COR-L47 (cell line): ENCODE measurements at places on chromosomes 16 and 17.

DNA sequence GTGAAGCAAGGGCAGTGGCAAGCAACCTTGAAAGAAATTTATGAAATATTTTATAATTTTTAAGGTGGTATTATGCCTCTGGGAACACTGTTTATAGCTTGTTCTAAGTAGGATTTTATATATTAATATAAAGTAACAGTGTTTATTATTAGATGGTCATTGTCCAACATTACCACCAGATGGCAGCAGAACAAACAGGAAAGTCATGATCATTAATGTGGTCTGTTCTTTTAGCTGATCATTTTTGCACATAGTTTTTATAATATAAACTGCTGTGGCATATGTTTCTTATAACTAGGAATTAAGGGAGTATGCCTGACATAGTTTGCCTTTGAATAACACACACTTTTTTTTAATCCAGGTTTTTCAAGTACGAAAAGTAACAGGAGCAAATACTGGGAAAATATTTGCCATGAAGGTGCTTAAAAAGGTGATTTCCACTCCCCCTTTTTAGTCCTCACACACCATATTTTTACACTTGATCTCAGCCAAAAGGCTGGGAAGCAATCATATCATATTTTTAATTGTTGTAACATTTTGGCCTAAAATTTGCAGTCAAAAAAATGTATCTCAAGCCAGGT is 21.4 kb downstream of the RPS6KB1 start:
- peak; percentile 12 for DNase-seq

GRCh38 chr16:28001184-28001583 is 62.3 kb downstream of the GSG1L start:
- no peak for DNase-seq

GRCh38 chr17:47192554-47192953 is 3.5 kb upstream of the CDC27 start:
- DNase-seq = no peak

DNA sequence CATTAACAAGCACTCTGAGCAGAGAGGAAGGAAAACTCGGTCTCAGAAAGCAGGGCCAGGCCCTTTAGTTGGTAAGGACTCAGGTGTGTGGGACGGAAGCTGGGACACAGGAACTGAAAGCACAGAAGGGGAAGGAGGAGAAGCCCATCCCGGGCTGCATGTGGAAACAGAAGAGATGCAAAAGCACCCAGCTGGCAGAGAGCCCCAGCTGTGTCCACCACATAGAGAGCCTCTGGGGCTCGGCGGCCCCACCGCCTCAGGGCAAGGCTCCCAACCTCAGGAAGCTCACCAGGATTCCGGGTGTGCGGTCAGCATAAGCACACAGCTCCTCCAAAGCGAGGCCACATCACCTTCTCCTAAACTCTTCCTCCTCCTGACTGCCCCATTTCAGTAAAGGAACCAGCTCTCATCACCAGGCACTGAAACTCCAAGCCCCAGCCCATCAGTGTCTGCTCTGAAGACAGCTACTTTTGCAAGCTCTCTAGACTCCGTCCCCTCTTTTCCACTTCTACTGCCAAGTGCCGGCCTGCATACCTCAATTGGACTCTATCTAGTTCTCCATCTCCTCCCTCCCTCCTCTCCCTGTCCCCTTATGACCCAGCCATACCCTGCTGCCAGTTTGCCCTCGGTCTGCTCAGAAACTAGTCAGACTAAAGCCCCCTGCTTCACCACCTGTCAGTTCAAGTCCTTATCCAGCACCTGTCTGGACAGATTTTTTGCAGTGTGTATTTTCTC is 6.0 kb downstream of the ST3GAL2 start:
- DNase-seq = no peak

DNA sequence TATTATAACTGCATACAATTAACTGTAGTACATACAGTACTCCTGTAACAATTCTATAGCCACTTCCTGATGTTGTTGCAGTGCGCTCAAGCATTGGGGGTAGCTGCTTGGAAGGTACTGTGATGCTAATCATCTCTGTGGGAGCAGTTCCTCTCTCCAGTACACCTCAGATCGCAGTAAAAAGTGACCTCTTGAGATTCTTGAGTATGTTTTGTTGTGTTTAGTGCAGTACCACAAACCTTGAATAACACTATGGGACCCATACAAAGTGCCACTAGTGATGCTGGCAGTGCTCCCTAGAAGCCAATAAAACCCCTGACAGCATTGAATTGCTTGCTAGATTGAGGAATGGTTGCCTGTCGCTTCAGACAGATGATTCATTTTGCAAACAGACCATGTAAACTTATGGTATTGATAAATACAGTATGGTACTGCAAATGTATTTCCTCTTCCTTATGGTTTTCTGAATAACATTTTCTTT is 193.0 kb downstream of the SPECC1 start:
- no peak for DNase-seq

DNA sequence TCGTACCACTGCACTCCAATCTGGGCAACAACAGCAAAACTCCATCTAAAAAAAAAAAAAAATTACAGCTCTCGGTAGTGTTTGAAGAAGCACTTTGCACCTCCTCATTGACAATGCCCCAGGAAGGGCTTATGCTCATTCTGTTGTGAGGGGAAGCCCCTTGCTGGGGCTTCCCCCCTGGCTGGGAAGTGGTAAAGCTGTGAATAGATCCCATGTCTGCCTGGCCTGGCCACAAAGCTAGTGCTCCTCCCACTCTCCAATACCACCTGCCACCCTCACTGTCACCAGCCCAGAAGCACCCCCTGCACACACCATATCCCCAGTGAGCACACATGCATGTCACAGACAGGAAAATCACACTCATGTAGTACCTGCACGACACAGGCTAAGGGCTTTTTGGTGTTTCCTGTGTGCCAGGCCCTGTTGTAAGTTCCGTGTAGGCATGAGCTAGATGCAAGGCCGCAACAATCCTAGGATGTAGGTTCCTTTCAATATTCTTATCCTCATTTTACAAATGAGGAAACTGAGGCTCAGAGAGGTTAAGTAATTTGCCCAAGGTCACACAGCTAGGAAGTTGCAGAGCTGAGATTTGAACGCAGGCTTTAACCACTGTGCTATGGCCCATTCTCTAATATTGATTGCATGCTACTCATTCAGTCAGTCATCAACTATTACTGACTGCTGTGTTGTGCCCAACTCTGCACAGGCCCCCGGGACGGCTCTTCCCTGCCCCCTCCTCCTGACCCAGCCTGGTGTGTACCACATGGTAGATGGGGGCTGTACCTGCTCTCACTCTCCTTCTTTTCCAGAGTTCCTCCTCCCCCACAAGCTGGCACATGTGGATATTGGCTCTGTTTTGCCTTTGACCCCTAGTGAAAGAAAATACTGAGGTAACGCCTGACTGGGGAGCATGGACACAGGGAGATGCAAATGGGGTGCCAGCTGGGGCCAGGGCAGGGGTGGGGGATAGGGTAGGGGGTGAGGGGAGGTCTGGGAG is 11.9 kb upstream of the COL1A1 start:
- DNase-seq = no peak

DNA sequence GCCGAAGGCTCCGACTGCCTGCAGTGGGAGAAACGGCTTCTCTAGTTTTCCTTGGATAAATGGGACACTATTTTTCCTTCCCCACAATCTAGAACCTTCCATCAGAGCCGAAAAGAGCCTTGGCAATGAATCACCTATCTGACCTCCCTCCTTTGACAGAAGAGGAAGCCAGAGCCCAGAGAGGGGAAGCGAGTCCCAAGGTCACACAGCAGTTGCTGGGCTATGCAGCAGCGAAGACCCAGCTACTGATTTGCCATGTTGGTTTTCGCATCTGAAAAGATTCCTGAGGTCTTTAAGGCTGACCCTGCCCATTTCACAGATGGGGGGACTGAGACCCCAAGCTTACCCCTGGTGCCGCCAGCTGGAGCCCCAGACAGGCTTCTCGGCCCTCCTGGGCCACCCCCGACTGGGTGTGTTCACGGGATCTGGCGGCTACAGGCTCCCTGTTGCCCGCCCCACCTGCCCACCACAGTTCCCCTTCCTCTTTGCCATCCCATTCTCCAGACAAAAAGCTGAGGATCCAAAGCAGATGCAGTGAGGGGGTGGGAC is 45.9 kb downstream of the RAI1 start:
- no peak for DNase-seq

DNA sequence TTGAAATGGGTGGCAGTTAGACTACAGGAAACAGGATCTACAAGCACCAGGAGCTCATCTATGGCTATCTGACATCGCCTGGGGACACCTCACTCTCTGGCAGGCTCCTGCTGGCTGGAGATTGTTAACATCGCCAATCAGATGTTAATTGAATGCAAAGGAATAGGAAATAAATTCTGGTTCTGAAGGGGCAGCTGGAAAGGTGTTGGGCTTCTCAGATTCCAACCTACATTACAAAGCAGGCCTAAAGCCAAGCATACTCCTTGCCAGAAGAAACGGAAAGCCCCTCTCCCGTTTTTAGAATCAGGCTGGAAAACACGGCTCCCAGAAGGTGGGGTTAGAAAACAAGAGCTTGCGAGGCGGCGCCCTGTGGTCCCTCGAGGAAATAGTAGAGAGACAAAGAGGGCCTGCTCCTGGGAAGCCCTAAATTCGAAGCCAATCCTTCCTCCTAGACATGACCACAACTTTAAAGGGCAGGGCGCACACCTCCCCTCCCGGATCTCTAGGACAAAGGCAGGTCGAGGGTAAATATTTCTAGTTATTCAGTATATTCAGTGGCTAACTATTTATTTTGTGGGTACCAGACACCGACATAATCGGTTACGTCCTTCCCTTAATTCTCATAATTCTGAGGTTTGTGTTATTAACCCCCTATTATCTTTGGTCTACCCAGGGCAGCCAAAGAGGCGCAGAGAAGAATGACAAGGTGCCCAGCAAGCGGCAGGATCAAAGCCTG is 763 bp upstream of the TOM1L1 start:
- peak; percentile 54 for DNase-seq

DNA sequence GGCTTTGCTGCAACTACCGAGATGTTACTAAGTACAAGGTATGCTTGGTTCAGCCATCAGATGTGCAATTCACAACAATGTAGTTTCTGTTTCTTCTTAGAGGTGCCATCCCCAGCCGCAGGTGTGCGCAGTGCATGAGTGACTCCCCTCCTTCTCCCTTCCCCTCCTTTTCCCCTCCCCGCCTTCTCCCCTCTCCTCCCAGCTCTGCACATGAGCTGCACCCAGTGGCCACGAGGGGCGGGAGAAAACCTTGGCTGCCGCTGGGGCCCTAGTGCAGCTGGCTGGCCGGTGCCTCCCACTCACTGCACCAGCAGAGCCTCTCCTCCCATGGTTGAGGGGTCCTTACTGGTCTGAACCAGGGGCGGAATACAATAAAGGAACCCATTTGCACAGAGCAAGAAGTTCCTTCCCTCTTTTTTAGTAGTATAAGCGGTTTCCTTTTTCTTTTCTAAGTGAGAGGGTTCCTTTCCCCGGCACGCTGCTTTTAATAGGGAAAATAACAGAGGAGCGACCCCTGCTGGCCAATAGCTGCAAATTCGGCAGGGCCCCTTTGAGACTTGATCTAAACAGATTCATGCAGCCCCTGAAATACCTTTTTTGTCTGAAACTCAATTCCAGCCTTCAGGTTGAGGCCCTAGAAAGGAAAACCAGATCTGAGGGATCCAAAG is 7.8 kb upstream of the CCL15 start:
- DNase-seq = no peak

DNA sequence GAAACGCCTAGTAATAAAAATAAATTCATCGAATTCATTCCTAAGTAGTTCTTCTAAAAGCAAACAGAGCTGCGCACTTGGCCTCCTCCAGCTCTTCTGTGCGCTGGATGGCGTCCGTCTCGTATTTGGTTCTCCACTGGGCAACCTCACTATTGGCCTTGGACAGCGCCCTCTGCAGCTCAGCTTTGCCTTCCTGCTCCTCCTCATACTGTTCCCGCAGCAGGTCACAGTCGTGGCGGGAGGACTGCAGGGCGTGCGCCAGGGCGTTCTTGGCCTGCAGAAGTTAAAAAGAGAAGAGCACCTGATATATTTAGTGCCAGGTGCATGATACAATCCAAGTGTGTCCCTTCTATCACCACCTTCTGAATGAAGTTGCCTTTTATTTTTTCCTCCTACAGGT is 21.8 kb downstream of the MYH3 start:
- DNase-seq = no peak

- DNase-seq = no peak
Observed at GRCh38 chr17:32947736-32948135, 19.8 kb downstream of the TMEM98 start.

DNA sequence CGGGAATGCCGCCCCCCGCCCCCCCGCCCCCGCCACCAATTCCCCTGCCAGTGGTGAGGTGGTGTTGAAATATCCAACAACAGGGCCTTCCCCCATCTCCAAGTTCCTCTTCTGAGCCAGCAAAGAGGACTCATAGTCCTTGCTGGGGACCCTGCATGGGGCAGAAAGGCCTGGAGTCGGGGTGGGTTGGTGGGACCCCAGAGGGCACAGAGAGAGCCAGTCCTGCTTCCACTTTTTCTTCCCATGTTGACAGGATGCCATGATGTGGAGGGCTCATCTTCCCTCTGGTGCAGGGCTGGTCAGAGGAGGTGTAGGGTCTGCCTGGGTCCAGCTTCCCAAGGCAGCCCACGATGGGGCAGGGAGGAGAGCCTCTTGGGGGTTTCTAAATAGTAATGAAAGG is 49.0 kb upstream of the PIK3R6 start:
- DNase-seq = no peak

DNA sequence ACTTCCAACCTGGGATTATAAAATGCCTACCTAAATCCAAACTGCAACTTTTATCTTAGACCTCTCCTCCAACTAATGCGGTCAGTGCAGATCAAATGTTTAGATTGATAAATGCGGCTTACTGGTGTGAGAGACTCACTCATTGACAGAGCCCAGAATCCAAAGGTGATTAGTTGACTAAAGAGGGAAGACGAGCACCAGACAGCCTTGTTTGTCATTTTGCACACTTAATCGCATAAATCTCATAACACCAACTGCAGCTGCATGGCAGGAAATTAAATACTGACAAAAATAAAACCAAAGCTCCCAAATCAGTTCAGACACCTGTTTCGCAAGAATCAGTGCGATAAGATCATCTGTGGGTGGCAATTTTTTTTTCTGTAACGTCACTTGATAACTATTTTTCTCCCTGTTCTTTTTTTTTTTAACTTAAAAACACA is 35.9 kb downstream of the NACA2 start:
- no peak for DNase-seq

DNA sequence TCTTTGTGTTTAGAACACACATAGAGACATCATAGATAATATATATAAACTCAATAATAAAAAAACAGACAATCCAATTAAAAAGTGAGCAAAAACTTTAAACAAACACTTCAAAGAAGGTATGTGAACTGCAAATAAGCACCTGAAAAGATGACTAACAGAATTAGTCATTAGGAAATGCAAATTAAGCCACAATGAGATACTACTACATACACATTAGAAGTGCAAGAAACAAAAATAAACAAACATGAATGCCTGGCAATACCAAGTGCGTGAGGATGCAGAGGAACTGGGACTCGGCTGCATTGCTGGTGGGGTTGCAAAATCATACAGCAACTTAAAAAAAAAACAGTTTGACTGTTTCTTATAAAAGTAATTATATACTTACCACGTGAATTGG is 799.0 kb downstream of the KCNJ2 start:
- no peak for DNase-seq

- no peak for DNase-seq
Observed at GRCh38 chr17:29844339-29845048, 85.5 kb downstream of the SSH2 start.

GRCh38 chr16:88809676-88810165 is 2.0 kb downstream of the APRT start:
- DNase-seq = no peak

- DNase-seq = no peak
Observed at GRCh38 chr16:31052114-31052513, 18.8 kb downstream of the STX4 start.

- no peak for DNase-seq
Observed at GRCh38 chr16:1050516-1050915, 22.0 kb upstream of the SSTR5 start.

- no peak for DNase-seq
Observed at GRCh38 chr17:31802502-31802901, 56.5 kb downstream of the COPRS start.
